Stimulated activated CD4-positive, alpha-beta T cell treated with anti-CD3 and anti-CD28 coated beads, Interleukin-2, amount 100 ng/mL, for 24 hours (primary cell): ENCODE measurements at places on chromosomes 3 and 15.

GRCh38 chr3:134590766-134591165 is 60.1 kb downstream of the KY start:
- no peak for DNase-seq

DNA sequence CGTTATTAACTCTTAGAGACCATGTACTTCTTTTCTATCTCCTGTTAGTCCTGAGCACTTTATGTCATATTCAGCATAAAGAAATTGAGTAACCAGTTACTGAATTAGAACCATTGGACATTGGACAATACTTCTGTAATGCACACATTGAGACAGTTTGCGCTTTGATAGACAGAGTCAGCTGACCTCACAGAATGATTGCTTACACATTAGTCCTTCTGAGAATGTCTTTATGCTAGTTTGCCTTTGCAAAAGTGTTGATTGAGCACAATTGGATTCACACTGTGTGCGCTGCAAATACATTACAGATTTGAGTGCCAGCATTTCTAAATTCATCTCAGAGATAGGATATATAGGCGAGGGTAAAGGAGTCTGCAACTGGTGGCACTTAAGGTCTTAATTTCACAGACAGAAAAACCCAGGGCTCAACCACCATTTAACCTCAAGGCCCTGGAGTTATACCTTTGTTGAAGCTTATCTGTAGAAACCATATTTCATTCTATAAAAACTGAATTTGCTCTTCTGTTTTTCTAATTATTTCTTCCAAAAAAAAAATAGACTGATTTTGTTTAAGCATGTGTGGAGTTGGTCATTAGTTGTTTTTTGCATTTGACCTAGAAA is 3.8 kb downstream of the SERPINI1 start:
- no peak for DNase-seq

DNA sequence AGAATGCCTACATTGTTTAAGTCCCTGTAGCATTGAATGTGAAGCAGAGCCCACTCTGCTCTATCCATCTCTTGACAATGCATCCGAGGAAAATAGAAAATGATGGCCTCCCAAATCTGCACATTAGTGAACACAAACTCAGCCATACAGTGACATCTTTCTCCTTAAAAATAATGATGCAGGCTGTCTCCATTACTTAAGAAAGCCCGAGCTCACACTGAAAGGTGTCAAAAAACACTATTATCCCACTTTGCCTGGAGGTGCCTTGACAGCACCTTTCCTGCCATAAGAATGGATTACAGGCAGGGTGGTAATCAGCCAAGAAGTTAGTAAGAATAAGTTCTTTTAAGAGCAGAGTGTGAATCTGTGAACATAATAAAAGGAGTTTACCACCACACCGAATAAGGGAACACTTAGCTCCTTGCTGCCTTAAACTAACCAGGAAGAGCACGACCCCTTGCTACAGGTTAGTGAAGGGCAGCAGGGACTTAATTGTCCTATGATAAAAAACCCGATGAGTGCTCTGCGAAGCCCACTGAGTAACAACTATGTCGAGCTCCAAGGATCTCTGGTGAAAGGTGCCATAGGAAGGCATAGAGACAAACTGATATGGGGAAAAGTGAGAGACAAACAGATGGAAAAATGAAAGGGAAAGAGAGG is 123.2 kb upstream of the TUSC7 start:
- no peak for DNase-seq

DNA sequence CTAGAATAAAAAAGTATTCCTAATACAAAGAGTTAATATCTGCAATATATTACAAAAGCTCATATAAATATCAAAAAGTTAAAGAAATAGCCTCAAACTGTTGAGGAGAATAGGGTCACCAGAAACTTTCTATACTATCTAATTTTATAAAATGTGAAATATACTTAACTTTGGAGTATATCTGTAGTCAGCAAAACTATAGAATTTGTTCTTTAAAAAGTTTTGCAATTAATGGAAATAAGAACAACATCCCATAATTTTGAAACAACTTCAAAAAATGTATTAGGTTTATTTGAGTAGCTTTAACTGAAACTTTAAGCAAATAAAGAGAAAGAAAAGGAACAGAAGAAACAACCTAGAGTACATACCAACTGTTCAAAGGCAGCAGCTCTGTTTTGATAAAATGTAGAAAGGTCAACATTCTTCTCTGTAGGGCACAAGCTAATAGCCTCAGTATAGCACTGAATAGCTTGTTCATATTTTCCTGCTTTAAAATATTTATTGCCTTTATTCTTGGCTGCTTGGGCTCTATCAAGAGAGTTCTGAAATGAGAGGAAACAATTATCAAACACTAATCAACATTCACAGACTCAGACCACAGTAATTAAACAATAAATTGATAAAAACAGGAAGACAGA is 14.3 kb downstream of the TOMM70 start:
- no peak for DNase-seq

DNA sequence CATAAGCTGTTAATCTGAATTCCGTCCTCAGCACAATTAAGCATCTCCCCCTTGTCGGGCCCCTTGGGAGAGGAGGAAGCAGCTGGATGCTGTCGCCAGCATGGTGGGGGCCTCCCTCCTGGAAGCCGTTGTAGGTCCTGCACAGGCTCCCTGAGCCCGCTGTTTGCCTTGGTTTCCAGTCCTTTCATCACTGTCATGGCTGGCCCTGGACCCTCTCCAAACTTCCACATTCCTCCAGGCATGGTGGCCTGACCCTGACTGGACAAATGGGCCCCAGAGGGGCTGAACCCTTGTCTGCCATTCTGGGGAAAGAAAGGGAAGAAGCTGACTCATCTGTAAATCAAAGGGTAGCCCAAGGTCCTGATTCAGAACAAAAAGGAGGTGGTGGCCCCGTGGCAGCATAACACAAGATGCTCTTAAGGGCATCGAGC is 300.5 kb upstream of the LRRFIP2 start:
- no peak for DNase-seq

GRCh38 chr3:161548301-161548700 is 51.7 kb downstream of the OTOL1 start:
- DNase-seq, result no peak

GRCh38 chr3:11607816-11608215 is 35.9 kb downstream of the VGLL4 start:
- DNase-seq, result no peak

DNA sequence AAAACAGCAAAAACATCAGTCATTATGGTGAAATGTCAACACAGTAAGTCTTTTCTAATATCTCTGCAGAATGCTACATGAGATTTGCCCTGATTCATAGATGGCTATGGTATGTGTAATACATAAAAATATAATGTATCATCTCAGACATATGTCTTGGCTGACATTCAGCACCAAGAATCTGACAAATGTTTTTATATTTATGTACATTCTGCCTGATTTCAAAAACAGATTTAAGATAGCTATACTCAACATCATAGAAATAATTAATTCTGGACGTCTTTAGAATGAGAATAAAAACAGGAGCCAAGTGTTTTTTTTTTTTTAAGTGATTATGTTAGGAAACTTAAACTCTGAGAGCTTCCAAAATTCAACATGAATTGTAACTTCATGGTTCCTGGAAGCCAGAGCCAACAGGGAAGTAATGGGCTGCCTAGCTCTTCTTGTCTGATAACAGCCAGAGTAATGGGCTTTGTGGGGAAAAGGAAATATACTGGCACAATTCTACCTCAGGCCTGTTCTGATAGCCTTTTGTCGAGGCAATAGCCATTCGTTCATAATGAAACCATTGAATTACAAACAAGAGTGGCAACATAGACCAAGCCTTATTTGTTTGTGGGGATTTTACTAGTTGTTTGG is 184.4 kb downstream of the VGLL4 start:
- DNase-seq, result no peak

DNA sequence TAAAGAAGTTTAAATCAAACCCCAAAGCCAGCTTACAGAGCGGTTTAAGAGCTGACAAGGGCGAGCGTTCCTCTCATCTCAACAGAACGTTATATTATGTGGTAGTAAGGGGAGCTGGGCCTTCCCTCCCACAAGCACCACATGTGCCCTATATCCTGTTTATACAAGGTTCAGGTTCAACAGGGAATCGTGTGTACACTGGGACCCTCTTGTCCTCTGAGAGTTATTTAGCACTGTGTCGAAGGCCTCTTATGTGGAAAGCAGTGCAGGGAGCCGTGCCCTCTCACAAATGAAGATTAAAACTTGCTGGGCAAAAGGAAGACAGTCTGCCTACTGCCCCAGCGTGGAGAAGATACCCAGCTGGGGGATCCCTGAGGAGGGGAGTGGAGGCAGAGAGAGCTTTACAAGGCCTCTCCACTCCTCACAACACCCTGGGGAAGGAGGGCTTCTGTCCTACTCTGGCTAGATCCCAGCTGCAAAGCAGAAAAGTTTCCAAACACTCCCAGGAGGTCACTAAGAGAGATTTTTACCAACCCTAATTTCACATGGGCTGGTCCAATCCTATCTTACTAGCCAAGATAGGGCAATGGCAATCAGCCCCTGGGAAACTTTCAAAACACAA is 2.9 kb downstream of the TLE3 start:
- no peak for DNase-seq
